IgD-negative memory B cell (primary cell): ENCODE measurements at places on chromosomes 13 and 19. TPM values are rescaled to one million over a fixed set of nuclear protein-coding genes. Genes with fewer than 3 reads are reported as not detected.

ZNF865 gene
- 0.36 TPM for polyA plus RNA-seq

MICOS13 gene
- polyA plus RNA-seq = 107 TPM

LGALS4 gene
- not detected for polyA plus RNA-seq

LSM4 gene
- 137 TPM for polyA plus RNA-seq

CPB2 gene
- polyA plus RNA-seq = 0.14 TPM

PRODH2 gene
- not detected for polyA plus RNA-seq
